Neural progenitor cell (in vitro differentiated cells): ENCODE measurements at places on chromosomes 4 and X. TPM values are rescaled to one million over a fixed set of nuclear protein-coding genes. Genes with fewer than 3 reads are reported as not detected.

DNA sequence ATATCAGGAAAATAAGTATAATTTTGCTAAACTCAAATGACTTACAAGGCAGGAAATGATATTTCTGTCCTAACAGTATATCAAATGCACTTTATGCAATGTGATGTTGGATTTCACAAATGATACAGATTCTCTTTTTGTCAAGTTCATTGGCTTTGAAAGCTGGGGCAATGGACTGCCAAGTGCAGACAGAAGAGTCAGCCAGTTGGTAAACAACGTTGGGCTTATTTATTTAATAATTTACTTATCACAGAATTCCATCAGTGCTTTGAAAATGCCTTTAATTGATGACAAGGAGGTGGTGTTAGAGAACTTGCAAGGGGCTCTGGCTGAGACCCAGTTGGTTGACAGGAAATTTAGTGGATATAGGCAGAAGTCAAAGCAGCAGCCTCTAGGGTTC is 79.9 kb upstream of the ADGRG2 start:
- no peaks in the 10 kb centered on the region for H3K27me3 ChIP-seq
- no peak overlapping the region for H3K4me3 ChIP-seq
- DNase-seq, result no peak
- no peaks in the 10 kb centered on the region for H3K4me1 ChIP-seq

DNA sequence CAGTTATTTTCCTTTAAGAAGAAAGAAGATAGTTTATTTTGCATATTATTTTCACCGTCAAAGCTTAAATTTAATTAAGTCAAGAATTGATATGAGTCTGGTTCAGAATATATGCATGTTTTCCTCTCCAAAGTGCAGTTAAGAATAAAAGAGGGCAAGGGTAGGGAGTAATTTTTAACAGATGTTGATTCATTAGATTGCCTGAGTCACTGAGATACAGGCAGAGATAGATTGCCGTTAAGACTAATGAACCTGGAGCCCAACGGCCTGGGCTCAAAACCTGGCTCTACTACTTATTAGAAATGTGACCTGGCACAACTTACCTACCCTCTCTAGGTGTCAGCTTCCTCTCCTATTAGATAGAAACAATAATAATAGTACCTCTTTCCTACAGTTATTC is 1037.4 kb upstream of the PABPC4L start:
- no peaks in the 10 kb centered on the region for H3K27me3 ChIP-seq
- no peak overlapping the region for H3K4me3 ChIP-seq
- H3K36me3 ChIP-seq, result no peaks in the 10 kb centered on the region
- H3K27ac ChIP-seq, result no peak overlapping the region
- H3K4me1 ChIP-seq, result no peaks in the 10 kb centered on the region
- DNase-seq, result no peak

- no peaks in the 10 kb centered on the region for H3K27me3 ChIP-seq
- H3K36me3 ChIP-seq, result no peaks in the 10 kb centered on the region
- H3K4me1 ChIP-seq, result no peaks in the 10 kb centered on the region
- no peak overlapping the region for H3K27ac ChIP-seq
- no peak overlapping the region for H3K4me3 ChIP-seq
These were observed 940.9 kb downstream of the FSTL5 start for GRCh38 chr4:161222889-161223288.

- no peak for DNase-seq
- H3K27me3 ChIP-seq, result no peaks in the 10 kb centered on the region
- H3K36me3 ChIP-seq, result no peaks in the 10 kb centered on the region
- no peak overlapping the region for H3K27ac ChIP-seq
- H3K4me1 ChIP-seq, result no peaks in the 10 kb centered on the region
These were observed 213.2 kb upstream of the UGT8 start for GRCh38 chr4:114385195-114385985.

DNA sequence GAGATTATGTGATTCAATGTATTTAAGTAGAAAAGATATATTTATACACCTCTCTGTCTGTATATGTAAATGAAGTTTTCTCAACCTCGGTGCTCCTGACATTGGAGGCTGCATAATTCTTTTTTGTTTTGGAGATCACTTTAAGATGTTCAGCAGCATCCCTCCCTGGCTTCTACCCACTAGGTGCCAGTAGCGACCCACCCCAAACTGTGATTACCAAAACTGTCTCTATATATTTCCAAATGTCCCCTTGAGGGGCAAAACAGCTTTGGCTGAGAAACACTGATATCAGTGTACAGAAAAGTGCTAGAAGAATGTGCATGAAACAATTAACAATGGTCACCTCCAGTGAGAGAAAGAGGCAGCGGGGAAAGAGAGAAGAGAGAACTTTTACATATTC is 51.2 kb downstream of the DCX start:
- DNase-seq, result no peak
- no peaks in the 10 kb centered on the region for H3K36me3 ChIP-seq
- H3K4me1 ChIP-seq, result peaks cover 4% of the 10 kb centered on the region
- no peak overlapping the region for H3K27ac ChIP-seq
- H3K27me3 ChIP-seq, result no peaks in the 10 kb centered on the region
- H3K4me3 ChIP-seq, result no peak overlapping the region

Gene PROM1
- total RNA-seq, result 43.0 and 55.9 TPM in 2 replicates

Gene CA5B
- total RNA-seq, result 5.6 and 6.7 TPM in 2 replicates
